Neural crest cell (in vitro differentiated cells): ENCODE measurements at places on chromosomes 13 and 19. TPM values are rescaled to one million over a fixed set of nuclear protein-coding genes. Genes with fewer than 3 reads are reported as not detected.

GRCh38 chr13:61036715-61037114 is 378.9 kb downstream of the PCDH20 start:
- no peaks in the 10 kb centered on the region for H3K4me1 ChIP-seq
- no peaks in the 10 kb centered on the region for H3K27me3 ChIP-seq

- H3K36me3 ChIP-seq: no peaks in the 10 kb centered on the region
- peaks cover 23% of the 10 kb centered on the region for H3K4me1 ChIP-seq
- H3K27ac ChIP-seq: no peak overlapping the region
- peaks cover 92% of the 10 kb centered on the region for H3K27me3 ChIP-seq
Measured at GRCh38 chr19:13093407-13094105, 9.1 kb downstream of the LYL1 start.

DNA sequence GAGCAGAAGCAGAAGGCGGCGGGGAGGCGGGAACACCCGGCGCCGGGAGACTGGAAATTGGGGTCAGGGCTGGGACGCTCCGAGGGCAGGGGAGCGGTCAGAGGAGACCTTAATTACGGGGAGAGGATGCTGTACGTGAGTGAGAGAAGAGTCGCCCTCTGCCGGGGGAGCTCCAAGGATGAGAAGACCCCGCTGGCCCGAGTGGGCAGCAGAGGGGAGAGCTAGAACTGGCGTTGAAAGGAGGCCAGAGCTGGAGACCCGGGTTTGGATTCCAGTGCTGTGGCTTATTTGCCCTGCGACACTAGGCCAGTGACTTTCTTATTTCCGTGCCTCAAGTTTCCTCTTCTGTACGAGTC is 536 bp downstream of the FAM32A start:
- peaks cover 16% of the 10 kb centered on the region for H3K27me3 ChIP-seq
- H3K36me3 ChIP-seq: peaks cover 7% of the 10 kb centered on the region
- H3K4me3 ChIP-seq: peak overlapping the region; percentile 100

DNA sequence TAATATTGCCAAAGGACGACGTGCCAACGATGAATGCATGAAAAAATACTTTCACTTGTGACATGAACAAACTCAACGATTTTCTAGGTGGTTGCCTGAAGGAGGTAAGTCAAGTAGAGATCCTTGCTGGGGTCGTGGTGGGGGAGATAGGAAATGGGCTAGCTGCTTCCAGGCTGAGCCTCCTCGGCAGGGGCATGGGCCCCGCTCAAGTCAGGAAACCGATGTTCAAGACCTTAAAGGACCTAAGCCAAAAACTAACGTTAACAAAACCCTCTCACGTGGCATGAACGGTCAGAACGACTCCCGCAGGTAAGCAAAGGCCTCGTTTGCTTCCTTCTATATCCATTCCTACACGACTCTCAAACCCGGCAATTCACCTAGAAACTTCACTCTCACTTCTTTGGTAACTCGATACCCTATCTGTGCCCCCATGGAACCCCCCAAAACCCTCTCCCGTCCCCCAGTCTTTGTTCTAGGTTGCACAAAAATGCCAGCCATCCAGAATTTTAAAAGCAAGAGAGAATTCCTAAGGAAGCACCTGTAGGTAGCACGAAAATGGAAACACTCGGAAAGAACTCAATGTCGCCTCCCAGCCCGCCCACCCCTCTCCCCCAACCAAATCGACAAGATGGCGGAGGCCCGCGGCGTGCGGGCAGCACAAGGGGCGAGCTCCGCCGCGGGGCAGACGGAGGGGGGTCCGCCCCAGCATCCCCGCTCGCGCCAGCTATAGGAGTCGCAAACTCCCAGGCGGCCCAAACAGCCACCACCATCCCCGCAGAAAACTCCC is 13.6 kb downstream of the ACP4 start:
- no peak for DNase-seq
- peak overlapping the region; percentile 100 for H3K27ac ChIP-seq
- H3K27me3 ChIP-seq: peaks cover 30% of the 10 kb centered on the region
- peak overlapping the region; percentile 98 for H3K4me3 ChIP-seq

- H3K4me3 ChIP-seq: no peak overlapping the region
- no peaks in the 10 kb centered on the region for H3K27me3 ChIP-seq
- H3K36me3 ChIP-seq: no peaks in the 10 kb centered on the region
- H3K27ac ChIP-seq: no peak overlapping the region
- DNase-seq: no peak
Measured at GRCh38 chr13:113061796-113062425, 43.7 kb upstream of the F7 start.

- H3K27ac ChIP-seq: no peak overlapping the region
- H3K36me3 ChIP-seq: no peaks in the 10 kb centered on the region
- no peak for DNase-seq
- no peak overlapping the region for H3K4me3 ChIP-seq
- H3K4me1 ChIP-seq: no peaks in the 10 kb centered on the region
Measured at GRCh38 chr13:59877933-59878332, 285.8 kb downstream of the DIAPH3 start.

KCNC3 gene
- total RNA-seq: 4.0 and 4.2 TPM in 2 replicates

ZNF543 gene
- total RNA-seq: 9.1 and 10.1 TPM in 2 replicates

KLK15 gene
- not detected in 2 replicates for total RNA-seq

B3GNT8 gene
- total RNA-seq: 0.86 TPM in 2 replicates
